NCI-H146 (cell line): ENCODE measurements at places on chromosomes 5 and 9.

DNA sequence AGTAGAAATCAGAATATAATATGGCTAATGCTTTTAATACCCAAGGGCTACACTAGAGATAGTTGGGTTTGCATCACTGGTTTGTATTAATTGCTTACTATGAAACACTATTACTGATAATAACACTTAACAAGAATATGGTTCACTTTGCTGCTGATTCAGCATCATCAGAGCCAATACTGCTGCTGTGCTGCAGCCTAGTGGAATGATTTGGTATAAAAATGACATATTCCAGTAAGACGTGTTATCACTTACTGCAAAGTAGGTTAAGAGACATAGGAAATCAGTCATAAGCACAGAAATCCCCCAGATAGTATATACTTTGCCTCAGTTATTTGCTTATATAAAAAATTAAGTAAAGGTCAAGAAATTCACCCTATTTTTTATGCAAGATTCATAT, 2.8 kb downstream of the CDH10 start:
- peak; percentile 25 for DNase-seq

DNA sequence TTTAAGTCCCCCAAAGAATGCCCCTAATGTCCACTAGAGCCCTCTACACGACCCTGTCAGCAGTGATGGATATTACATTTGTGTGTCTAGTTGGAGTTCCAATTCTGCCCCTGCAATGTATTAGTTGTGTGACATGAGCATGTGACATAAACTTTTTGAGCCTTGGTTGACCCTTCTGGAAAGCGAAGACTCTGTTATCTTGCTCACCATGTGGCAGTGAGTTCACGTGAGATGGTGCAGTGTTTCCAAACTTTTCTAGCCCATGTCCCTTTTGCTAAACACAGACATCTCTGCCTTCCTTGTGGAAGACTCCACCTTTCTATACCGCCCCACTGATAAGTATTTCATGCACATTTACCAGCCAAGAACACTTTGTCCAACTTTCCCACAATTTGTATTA, 87.0 kb upstream of the BOD1 start:
- DNase-seq = no peak

DNA sequence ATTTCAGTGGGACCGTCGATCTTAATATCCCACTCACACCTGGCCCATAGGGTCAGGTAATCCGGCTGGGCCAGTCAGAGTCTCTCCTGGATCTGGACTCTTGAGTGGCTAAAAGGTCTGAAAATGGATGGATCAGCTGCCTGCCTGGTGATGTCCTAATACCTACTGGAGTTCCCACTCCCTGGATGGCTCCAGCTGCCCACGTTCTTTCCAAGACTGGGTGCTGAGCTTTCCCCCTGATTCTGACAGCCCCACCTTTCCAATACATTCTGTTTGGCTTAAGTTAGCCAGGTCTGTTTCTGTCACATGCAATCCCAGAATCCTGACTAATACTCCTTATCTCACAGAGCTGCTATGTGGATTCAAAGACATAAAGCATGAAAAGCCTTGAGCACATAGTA, 10.2 kb downstream of the SH3PXD2B start:
- no peak for DNase-seq

DNA sequence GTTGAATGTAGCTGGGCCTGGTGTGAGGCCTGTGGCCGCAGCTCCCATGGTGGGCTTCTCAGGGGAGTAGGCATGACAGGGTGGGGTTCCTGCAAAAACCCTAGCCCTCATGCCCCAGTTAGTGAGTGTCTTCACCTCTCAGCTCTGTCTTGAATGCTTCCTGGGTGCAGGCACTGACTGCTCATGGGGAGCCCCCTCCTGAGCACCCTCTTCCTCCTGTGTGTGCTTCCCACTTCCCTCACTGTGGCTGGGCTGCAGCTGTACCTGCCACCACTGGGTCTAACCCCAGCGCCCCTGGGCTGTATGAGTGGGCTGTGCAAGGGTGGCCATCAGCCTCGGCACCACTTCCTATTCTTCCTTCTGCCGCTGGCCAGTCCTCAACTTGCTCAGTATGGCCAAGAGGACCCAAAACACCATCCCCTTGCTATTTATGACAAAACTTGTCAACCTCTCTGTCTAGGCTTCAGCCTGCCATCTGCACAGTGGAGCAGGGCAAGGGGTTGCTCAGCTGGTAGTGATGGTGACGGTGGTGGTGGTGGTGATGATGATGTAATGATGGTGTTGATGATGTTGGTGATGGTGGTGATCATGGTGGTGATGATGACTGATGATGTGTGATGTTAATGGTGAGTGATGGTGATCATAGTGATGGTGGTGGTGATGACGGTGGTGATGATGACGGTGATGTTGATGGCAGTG, 67.5 kb downstream of the RXRA start:
- no peak for DNase-seq
